ENCODE measurements at places on chromosomes 11 and 22.

GRCh38 chr11:34480314-34480713, 33.3 kb downstream of the ELF5 start:
- DNase-seq = no peak

GRCh38 chr11:28799316-28799715, 691.1 kb downstream of the METTL15 start:
- DNase-seq = no peak

DNA sequence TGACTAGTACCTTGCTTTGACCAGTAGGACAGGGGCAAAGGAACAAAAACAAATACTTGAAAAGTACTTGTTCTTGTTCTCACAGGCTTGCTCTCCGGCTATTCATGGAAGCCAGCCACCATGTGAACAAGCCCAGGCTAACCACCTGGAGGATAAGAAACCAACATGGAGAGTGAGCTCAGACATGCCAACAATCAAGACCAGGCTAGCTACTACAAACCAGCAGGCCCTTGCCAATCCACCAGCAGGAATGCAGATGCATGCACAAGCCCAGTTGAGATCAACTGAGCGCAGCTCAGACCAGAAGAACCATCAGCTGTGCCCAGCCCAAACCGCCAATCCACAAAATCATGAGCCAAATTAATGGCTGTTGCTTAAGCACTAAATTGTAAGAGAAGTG, 180.1 kb upstream of the ISX start:
- DNase-seq = no peak

- DNase-seq = no peak
These were observed 308.8 kb downstream of the TBC1D22A start for GRCh38 chr22:47071078-47071806.

GRCh38 chr11:79090191-79090705, 350.6 kb downstream of the TENM4 start:
- DNase-seq = no peak

GRCh38 chr11:133946541-133947318, 10.0 kb downstream of the IGSF9B start:
- DNase-seq = no peak

- DNase-seq = no peak
These were observed 831.5 kb downstream of the TBC1D22A start for GRCh38 chr22:47593911-47594311.

DNA sequence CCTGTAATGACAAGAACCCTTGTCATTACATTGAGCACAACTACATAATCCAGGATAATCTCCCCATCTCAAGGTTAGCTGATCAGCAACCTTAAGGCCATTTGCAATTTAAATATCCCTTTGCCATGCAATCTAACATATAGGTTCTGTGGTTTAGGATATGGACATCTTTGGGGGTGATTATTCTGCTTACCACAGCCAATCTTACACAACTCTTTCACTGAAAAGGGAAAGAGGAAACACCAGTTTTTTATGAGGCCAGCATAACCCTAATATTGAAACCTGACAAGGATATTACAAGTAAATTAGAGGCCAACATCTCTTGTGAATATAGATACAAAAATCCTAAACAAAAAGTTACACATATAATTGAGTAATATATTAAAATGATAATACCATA, 78.5 kb downstream of the CYP2R1 start:
- DNase-seq = no peak

GRCh38 chr22:32328306-32329201, 29.1 kb upstream of the RFPL3 start:
- no peak for DNase-seq

DNA sequence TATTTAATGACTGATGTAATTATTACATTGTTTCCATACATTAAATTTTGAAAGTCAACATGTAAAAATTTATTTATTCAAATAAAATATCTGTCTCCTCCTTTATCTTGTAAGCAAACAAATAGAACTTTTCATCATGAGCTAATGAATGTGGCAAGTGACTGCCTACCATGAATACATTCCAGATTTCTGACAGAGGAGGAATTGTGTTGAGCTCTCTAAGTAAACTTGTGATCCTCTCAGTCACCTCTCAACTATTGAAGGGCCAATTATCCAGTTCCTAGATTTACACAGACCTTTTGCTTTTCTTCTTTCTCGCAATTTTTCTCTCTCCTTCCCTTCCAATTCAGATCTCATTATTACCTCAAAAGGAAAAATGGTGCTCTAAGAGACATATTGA, 21.5 kb downstream of the PRRG4 start:
- no peak for DNase-seq

DNA sequence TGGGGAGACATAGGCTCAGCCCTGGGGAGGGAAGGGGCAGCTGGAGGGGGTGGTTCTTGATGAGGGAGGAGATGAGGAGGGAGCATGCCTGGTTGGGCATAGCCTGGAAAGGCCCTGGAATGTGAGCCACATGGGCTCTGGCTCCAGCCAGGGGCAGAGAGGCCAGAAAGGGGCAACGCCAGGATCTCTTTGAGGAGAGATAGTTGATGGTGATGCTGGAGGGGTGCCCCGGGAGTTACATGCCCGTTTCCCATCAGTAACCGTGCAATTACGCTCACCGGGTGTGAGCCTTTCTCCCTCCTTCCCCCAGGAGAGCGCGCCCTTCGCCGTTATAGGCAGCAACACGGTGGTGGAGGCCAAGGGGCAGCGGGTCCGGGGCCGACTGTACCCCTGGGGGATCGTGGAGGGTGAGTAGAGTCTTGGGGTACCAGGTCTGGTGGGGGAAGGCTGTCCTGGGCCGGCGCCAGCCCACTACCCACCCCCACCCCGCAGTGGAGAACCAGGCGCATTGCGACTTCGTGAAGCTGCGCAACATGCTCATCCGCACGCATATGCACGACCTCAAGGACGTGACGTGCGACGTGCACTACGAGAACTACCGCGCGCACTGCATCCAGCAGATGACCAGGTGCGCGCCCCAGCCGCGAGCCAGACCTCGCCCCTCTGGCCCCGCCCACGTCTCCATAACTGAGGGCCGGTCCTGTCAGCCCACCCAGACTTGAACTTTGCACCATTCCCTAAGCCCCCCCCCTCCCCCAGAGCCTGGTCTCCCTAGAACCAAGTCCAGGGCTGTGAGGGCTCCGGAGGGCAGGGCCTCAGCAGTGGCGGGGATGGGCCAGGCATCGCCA, 1.8 kb upstream of the GP1BB start:
- DNase-seq = no peak

DNA sequence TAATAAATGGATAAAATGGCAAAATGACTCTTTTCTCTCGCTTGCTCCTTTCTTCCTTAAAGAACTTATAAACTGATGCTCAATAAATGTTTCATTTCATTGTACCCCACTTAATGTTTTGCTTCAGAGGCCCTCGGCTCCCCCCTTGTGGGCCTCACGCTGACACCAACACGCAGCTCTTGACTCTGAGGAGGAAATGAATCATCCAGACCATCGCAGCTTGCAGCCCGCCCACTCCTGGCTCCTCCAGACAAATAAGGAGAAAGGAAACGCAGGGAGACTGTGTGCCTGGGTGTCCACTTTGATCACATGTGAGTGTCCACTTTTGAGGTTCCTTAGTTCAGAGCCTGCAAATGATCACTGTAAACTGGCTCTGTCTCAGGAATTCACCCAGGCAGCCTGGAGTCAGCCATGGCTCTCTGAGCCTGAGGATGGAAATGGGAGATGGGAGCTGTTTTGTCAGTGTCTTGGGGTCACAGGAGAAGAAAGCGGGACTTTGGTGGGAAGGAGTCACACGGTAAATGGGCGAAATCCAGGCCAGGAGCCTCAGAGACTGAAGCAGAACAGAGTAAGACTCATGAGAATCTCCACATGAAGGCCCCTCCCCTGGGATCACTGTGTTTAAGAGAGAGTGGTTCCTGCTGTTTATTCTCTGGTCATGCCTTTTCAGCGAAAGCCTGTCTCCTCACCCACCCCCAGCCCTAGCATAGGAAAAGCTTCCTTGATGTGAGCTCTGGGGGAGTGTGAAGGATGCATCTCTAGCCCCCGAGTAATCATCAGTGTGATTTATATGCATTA, 96.5 kb downstream of the CWC15 start:
- no peak for DNase-seq

- no peak for DNase-seq
These were observed 2198.2 kb upstream of the RAG2 start for GRCh38 chr11:38796281-38796680.

DNA sequence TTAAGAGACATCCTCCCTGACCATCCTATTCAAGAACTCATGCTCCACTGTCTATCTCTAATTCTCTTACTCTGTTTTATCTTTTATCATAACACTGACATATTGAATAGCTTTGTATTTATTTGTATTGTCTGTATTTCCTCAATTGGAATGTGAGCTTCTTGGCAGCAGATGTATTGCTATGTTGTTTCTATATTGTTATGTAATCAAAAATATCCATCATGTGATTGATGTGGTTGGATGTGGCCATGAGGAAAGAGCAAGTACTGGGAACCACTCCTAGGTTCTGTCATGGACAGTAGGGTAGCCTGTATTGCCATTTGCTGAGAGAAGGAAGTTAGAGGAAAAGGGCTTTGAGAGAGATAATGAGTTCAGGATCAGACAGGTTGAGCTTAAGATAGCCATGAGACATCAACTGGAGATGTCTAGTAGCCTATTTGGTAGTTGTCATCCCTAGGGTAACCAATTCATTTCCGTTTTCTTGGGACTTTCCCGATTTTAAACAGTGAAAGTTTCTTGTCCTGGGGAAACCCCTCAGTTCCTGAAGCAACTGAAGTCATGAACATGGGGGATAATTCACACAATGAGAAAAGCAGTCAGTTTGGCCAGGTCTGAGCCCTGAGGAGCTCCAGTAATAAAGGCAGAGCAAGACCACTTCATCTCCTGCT, 404.5 kb downstream of the INSC start:
- no peak for DNase-seq

GRCh38 chr11:131770801-131771200, 400.4 kb downstream of the NTM start:
- DNase-seq = no peak

GRCh38 chr11:18408558-18409291, 3.4 kb upstream of the LDHC start:
- no peak for DNase-seq

DNA sequence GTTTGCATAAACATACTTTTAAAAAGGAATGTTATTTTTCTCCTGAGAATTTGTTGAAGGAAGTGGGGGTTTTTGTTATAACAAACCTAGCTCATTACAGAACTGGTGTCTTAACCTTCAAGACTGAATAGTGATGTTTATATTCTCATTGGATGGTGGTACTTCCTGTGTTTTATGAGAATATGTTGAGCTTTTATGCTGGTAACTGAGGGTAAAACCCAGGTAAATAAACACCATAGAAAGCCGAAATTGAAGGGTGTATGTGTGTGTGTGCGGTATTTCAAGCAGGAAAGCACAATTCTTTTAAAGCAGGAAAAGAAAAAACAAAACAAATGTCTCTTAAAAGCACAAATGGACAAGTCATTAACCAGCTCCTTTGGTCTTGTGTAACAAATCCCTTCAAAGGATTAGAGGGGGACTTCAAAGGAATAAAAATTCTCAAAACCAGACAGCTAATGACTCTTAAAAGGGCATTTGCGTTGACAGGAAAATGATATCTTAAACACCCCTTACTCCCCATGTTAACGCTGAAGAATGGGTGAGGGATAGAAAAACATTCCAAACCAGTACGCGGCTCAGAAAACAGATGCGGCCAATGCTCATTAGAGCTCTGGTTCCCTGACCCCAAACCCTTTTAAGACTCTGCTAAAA, 23.8 kb downstream of the LMO2 start:
- DNase-seq = no peak

DNA sequence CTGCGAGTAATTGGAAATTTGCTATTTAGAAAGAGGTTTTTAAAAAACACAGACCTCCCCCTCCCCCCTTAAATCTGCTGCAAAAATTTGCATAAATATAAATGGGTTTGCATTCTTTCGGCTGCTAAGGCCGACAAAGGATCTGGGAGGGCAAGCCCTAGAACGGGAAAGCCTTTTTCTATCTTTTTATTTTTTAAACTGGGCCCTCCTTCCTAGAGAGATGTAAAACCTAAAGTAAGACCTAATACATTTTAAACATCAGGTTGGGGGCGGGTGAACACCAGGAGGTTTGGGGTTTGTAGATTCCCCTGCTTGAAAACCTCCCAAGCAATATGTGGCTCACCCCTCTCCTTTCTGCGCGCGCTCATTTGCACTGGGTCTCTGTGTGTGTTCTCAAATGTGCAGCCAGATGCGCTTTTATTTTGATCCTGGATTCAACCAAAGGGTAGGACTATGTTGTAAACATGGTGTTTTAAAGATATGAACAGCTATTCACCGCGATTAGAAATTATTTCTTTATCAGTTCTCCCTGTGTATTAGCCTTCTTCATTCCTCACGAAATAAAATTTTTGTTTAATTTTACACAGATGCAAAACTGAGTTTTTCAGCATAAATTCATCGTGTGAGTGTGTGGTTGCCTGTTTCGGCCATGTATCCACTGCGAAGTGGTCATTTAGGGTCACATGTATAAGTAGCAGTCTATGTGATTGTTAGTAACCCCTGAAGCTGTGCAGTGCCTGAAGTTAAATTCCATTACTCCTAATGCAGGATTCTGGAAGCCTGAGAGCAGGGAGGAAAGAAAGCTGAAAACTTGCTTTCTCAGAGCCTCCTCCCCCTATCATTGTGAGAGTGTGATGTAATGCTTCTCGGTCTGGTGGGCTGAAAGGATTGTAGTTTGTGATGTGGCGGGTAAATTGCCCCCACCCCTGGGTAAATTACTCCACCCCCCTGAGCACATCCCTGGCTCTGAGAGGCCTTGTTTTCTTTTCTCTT, 988 bp downstream of the TNRC6B start:
- no peak for DNase-seq

DNA sequence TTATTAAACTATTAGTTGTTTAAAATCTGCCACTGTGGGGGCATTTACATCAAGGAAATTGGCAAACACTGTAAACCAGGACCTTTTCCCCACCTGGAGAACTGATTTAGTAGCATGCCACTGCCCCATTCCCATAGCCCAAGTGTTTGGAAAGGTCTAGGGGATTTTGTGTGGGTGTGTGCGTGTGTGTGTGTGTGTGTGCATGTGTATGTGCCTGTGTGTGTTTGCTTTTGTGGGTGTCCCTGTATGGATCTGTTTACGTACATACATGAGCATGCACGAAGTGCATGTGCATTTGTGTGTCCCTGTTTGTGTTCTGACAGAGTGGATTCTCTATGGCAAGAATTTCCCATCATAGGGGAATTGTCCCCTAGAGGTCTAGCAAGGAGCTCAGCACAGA, 62.7 kb upstream of the LMO1 start:
- no peak for DNase-seq

GRCh38 chr22:26748845-26749244, 91.5 kb downstream of the MIAT start:
- no peak for DNase-seq

DNA sequence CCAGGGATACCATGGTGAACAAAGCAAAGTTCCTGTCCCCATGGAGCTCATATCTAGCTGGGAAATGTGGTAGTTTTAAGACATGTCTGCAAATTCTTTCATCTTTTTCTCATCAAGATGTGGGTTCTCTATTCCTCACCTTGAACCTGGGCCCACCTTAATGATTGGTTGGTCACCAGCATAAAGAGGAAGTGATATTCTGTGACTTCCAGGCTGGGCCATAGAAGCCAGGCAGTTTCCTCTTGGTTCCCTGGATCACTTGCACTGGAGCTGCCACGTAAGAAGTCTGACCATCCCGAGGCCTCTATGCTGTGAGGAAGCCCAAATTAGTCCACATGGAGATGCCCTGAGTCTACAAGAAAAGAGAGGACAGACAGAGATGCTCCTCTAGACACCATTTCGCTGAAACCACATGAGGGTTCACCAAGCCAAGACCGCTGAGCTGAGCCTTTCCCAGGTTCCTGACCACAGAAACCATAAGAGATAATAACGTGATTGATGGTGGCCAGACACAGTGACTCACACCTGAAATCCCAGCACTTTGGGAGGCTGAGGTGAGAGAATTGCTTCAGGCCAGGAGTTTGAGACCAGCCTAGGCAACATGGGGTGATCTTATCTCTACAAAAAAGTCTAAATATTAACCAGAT, 119.5 kb upstream of the ISX start:
- DNase-seq = no peak

Measured in progenitor cell of endocrine pancreas (in vitro differentiated cells).